ENCODE measurements at places on chromosomes 2 and 18. TPM values are rescaled to one million over a fixed set of nuclear protein-coding genes. Genes with fewer than 3 reads are reported as not detected.

Gene TUBA3E
- 60.2 TPM for total RNA-seq

Gene AMER3
- not detected for total RNA-seq

Gene PLA2R1
- 2.9 TPM for total RNA-seq

Gene UGT1A1
- total RNA-seq, result not detected

Gene CFAP53
- total RNA-seq, result not detected

Gene MROH2A
- total RNA-seq, result not detected

Gene SERPINB12
- total RNA-seq, result not detected

Gene CCNYL1
- total RNA-seq, result 8.3 TPM

Gene GALNT3
- 0.17 TPM for total RNA-seq

Gene B3GNT7
- 8.1 TPM for total RNA-seq

Gene C2orf74
- 28.0 TPM for total RNA-seq
